ENCODE measurements at places on chromosomes 4 and X.

DNA sequence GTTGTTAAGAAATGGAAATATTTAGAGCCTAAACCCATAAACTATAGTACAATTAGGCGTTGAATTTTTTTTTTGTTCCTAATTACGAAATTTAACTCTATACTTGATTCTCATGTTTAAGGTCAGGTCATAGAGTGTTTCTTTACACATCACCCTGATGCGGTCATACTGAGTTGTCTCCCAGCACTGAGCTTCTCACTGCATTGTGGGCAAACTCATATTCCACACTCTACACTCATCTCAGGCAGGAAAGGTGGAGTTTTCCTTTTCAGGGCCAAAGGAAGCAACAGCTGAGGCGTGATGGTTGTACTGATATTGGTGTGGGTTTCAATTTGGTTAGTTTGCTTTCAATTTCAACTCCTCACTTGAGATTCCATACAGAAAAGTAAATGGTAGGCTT, 75.4 kb downstream of the FAT4 start:
- DNase-seq = no peak

GRCh38 chrX:134880866-134881265, 109.9 kb upstream of the SMIM10 start:
- DNase-seq = peak; percentile 56

GRCh38 chrX:129773649-129774458, 5.9 kb upstream of the SASH3 start:
- DNase-seq = no peak

GRCh38 chrX:37060999-37061398, 52.8 kb downstream of the FAM47C start:
- DNase-seq = peak; percentile 24

DNA sequence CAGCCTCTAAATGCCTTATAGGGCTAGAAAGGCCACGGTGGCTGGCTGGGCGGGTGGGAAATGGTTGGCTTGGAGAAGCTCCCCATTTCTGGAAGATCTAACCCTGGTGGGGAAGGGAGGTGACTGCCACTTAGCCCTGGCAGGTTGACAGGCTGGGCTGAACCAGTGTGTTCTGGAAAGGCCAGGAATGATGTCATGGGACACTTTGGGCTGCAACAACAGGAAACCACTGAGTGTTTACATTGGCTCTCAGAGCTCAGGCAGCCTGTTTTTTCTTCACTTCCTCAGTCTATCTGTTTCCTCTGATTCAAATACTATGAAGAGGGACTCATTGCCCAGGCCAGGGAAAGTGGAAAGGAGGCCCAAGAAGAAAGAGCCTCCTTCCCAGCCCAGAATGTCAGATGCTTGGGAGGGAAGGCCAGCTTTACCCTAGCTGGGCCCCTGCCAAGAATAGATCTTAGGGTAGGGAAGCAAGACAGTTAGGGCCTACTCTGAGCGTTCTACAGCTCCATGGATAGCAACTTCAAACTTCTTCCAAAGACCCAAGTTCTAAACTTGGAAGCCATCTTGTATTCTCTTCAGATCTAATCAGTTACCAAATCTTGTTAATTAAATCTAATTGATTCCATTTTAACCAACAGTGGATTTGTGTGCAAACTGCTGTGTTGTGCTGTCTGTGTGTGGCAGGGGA, 65.8 kb upstream of the MSN start:
- peak; percentile 87 for DNase-seq

- DNase-seq = peak; percentile 72
These were observed 78.9 kb downstream of the SLC10A7 start for GRCh38 chr4:146442801-146443200.

GRCh38 chrX:332496-332860, 13.9 kb upstream of the GTPBP6 start:
- DNase-seq = no peak

DNA sequence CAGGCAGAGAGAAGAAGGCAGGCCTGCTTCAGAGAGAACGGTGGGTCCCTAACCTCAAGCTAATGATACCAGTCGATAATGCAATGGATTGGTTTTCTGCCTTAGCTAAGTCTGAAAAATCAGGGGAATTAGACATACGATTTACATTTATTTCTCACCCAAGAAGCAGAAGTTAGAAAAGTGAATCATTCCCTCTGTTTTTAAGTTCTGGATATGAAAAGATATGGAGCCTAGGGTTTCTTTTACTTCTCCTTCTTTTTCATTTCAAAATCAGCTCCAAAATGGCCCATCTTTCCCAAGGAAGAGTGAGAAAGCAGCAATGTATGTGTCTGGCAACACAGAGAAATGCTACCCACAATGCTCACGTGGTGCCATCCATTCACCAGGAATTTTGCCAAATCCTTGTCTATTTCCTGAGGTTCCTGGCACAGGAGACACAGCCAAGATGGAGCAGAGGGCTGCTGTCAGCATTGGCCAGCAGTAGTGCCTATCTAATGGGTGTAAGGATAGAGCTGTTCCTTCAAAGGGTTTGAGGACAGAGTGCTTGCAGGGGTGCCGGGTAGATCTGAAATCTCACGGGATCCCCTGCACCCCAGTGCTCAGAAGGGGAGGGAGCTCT, 231.5 kb downstream of the MAML3 start:
- DNase-seq = peak; percentile 62

GRCh38 chr4:59044286-59044900, 1934.2 kb upstream of the IGFBP7 start:
- no peak for DNase-seq

DNA sequence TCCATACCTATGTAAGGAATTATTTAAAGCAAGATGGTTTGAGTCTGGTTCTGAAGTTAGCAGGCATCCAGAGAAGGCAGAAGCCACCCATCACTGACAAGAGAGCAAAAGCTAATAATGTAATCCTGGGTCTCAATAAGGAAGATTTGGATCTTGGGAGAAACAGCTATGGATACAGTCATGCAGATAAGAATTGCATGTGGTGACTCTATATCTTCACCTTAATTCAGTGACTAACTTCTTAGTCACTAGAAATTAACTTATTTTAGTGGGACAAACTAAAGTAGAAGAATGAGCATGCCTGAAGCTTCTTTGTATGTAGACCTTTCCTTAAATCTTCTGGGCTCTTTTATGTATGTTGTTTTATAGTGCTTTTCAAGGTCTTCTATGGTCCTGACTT, 66.6 kb downstream of the ATP10D start:
- DNase-seq = peak; percentile 34

GRCh38 chrX:15373976-15374375, 10.2 kb downstream of the VEGFD start:
- DNase-seq = no peak

- DNase-seq = no peak
These were observed 42.5 kb downstream of the MAMLD1 start for GRCh38 chrX:150405576-150405975.

DNA sequence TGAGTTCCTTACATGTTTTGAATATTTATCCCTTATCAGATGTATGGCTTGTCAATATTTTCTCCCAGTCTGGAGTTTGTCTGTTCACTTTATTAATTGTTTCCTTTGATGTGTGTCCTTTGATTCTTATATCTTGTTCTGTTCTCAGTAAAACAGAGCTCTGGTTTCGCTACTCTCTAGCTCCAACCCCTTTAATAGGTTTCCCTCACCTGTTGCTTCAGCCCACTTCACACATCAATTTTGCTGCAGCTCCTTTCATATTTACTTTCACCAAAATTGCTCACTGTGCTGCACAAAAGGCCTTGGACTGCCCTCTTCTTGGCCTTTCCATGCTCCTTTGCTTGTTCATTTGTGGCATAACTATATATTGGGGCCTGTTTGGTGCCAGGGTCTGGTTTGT, 85.1 kb downstream of the CFAP299 start:
- DNase-seq = no peak

- DNase-seq = peak; percentile 23
These were observed 58.3 kb upstream of the GUCY1A1 start for GRCh38 chr4:155608225-155608885.

GRCh38 chrX:69161786-69162349, 3.4 kb downstream of the PJA1 start:
- DNase-seq = no peak

- DNase-seq = no peak
These were observed 69.2 kb downstream of the SORBS2 start for GRCh38 chr4:185742766-185743165.

- no peak for DNase-seq
These were observed 67.7 kb downstream of the DGKK start for GRCh38 chrX:50402886-50403285.

GRCh38 chr4:107122736-107123135, 86.6 kb upstream of the DKK2 start:
- DNase-seq = no peak

DNA sequence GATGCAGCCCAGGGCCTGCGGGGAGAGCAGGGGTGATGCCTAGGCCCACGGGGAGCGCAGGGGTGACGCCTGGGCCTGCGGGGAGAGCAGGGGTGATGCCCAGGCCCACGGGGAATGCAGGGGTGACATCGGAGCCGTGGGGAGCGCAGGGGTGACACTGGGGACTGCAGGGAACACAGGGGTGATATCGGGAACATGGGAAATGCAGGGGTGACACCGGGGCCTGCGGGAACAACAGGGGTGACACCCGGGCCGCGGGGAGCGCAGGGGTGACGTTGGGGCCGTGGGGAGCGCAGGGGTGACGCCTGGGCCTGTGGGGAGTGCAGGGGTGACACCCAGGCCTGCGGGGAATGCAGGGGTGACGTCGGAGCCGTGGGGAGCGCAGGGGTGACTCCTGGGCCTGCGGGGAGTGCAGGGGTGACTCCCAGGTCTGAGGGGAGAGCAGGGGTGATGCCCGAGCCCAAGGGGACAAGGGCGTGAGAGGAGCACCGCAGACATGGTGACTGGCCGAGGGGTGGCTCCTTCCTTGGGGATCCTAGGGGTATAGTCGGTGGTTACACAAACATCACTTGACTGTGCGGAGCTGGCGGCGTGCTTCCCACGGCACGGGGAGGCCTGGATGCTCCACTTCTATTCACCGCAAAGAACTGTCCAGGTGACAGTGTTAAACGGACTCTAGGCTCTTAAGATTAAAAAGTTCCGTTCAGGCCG, 38.0 kb downstream of the GAK start:
- DNase-seq = no peak

DNA sequence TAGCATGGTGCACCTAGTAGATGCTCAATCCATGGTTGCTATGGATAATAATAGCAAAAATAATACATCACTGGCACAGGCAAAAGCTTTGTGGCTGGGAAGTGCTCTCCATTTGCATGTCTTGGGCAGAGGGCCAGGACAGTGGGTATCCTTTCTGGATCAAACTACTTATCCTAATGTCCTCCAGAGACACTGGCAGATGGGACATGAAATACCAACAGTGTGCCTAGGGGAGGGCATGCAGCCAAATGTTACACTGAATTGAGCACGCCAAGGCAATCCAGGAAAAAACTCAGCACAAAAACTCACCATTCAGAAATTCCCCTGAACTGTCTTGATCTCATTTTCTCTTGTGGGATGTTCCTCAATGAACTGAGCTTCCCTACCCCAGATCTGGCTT, 98.6 kb upstream of the SCML1 start:
- DNase-seq = no peak

GRCh38 chr4:54224996-54225597, 4.0 kb upstream of the PDGFRA start:
- DNase-seq = no peak

DNA sequence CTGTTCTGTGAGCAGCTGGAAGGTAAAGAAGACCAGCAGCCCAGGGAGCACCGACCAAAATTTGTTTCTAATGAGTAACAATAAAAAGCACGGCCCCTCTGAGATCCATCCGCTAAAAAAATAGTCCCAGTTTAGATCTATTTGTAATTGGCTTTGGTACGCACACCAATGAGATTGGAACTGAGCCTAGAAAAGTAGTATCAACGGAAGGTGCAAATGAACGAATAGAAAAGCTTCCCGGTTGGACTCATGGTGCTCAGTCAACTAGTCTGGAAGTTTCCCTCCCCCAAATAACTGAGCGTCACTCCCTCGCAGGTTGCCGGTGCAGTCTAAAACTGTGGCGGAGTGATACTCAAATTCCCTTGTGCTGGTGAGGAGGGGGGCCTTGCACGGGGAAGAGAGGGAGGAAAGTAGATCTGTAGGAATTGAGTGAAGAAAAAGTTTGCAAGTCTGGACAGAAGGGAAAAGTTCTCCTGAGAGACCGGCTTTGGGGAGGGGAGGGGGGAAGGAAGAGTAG, at the start of gene COL4A5:
COL4A5 (plus strand) TSS at position 413 of the 517 bp plus-strand sequence. CDS start 288 bp downstream, outside the sequence.
- DNase-seq = peak; percentile 85

GRCh38 chr4:2515830-2516550, 20.5 kb upstream of the FAM193A start:
- DNase-seq = no peak

- peak; percentile 0 for DNase-seq
These were observed 502.1 kb upstream of the IGFBP7 start for GRCh38 chr4:57612279-57612678.

DNA sequence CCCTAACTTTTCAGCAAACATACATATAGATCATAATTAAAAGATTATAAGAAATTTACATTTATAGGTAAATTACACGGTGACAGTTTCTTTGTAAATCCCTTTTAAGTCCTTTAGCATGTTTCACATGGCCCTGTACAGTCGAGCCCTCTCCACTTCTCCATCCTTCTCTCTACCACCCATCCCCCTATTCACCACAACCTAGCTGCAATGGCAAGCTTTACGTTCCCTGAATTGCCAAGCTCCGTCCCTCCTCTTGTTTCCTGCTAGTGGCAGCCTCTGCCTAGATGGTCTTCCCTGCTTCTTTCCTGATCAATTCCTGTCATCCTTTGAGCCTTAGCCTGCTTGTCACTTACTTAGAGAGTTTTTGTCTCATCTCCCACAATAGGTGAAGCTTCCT, 116.2 kb downstream of the TMA16 start:
- DNase-seq = no peak

DNA sequence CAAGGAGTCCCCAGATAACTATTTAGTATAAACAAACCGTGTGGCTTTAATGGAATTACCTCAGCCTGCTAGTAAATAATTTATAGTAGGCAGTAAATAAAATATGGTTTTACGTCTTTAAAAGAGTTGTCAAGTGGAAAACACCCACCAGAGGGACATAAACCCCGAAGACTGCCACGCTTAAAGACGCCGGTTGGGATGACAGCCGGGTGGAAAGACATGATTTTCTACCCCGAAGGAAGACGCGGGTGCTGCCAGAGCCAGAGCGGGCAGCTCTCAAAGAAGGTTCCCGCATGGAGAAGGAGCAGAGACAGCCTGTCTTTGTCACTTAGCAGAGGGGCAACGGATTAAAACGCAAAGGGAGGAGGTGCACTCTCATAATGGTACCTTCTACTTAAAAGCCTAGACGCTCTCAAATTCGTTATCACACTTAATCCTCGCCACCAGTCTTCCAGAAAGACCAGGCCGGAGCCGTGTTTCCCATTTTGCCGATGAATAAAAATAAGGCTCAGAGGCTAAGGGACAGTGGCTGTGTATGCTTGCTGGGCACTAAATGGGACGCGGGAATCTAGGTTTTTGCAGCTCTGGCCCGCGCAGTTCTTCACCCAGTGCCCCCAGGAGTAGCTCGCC, 140.5 kb upstream of the ZIC3 start:
- no peak for DNase-seq

GRCh38 chr4:76203541-76203940, 10.1 kb downstream of the SCARB2 start:
- no peak for DNase-seq
